ENCODE measurements at places on chromosomes 12 and 14.

- DNase-seq, result peak; percentile 85
Measured at GRCh38 chr12:120214626-120215356, 13.9 kb upstream of the RPLP0 start.

DNA sequence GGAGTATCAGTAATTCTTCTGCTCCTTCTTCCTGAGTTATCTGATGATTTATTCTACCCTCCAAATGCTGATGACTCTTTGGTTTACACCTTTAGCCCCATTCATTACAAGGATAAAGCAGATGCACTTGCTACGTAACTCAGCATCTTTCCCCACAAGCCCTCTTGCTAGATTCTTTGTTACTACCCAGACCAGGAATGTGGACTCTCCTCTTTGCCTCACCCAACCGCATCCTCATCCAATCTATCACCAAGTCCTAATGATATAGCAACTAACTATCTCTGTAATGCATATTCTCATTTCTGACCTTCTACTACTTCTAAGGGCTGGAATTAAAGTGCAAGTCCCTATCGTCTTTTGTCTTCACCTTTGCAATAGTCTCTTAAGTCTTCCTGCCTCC lies 9.2 kb downstream of the KRT1 start:
- DNase-seq, result no peak

GRCh38 chr14:102558556-102558955 lies 33.9 kb upstream of the RCOR1 start:
- no peak for DNase-seq

GRCh38 chr14:99136401-99136800 lies 135.6 kb downstream of the BCL11B start:
- no peak for DNase-seq

GRCh38 chr12:94743174-94743573 lies 92.8 kb upstream of the TMCC3 start:
- no peak for DNase-seq

DNA sequence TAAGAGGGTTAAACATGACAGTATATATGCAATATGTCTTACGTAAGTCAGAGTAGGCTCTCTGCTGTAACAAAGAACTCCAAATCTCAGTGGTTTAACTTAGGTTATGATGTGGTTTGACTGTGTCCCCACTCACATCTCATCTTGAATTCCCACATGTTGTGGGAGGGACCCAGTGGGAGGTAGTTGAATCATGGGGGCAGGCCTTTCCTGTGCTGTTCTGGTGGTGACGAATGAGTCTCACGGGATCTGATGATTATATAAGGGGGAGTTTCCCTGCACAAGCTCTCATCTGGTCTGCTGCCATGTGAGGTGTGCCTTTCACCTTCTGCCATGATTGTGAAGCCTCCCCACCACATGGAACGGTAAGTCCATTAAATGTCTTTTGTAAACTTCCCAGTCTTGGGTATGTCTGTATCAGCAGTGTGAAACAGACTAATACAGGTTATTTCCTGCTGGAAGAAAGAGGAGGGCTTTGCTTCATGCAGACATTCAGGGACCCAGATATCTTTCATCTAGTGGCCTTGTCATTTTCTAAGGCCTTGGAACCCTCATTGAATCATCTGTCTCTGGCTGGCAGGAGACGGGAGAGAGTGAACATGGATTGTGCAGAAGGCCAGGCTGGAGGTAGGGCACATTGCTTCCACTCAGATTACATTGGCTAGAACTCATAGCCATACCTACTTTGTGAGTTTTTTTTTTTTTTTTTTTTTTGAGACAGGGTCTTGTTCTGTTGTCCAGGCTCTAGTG lies 96.1 kb downstream of the CRADD start:
- DNase-seq, result no peak

- no peak for DNase-seq
Measured at GRCh38 chr12:6272300-6273204, 37.9 kb upstream of the PLEKHG6 start.

DNA sequence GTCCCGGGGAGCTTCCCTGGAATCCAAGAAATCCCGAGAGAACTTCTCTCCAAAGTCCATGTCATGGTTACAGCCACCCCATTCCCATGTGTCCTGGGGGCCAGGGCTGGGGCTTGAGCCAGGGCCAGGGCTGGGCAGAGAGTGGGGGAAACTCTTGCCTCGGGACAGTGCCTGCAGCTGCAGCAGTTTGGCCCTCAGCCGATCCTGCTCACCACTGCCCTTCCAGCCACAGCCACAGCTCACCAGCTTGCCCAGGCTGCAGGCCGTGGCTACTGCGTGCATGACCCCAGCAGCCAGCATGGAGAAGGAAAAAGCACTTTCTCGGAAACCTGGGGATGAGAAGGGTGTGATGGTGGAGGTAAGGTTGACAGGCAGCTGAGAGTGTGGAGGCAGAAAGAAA lies 3.5 kb downstream of the WNT10B start:
- DNase-seq, result no peak

Measured in posterior cingulate gyrus (tissue), 11 donors.